ENCODE measurements at places on chromosomes 2 and 18.

GRCh38 chr18:13051159-13051558, 60.0 kb downstream of the CEP192 start:
- DNase-seq: no peak

DNA sequence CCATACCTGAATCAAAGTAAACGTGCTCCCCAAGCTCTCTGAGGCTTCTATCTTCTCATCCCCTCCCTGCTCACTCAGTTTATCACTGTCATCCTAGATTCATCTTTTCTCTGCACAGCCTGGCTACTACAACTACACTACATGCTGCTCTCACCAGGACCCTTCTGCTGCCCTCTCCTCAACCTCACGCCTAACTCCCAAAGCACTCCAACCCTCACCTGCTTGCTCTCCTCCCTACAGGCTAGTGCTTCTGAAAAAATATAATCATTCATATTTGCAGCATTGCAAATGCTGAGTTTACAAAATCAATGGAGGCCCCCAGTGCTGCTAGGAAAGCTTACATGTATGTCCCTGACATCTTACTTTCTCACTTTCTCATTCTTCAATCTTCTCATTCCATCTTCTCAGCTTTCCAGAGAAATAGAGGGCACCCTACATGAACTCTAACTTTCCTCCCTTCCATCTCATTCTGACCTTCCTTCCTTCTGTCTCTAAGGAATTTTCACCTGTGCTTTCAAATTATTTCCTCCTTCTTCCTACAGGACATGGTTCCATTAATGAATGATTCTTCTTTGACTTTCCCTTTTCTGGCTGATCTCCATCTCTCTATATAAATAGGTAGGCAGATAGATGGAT, 36.3 kb downstream of the EVA1A start:
- DNase-seq: no peak

- no peak for DNase-seq
Measured at GRCh38 chr18:63159590-63159989, 160.0 kb downstream of the BCL2 start.

DNA sequence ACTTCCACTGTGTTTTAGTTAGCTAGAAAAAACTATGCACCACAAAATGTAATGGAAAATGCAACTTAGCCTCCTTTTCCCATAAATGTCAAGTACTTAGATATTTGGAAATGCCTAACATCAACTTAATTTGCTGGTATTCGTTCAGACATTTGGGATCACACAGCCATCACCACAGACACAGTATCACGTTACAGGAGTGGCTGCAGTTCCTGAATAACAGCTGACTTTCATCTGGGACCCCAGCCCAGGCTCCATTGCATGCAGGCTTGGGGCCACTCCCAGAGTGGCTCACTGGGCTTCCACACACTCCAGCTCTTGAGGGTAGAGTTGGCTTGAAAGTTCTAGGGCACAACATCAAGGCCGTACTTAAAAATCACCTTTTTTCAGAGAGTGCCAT, 9.3 kb downstream of the TMEM182 start:
- DNase-seq: no peak

- DNase-seq: no peak
Measured at GRCh38 chr2:61834893-61835292, 19.0 kb downstream of the FAM161A start.

DNA sequence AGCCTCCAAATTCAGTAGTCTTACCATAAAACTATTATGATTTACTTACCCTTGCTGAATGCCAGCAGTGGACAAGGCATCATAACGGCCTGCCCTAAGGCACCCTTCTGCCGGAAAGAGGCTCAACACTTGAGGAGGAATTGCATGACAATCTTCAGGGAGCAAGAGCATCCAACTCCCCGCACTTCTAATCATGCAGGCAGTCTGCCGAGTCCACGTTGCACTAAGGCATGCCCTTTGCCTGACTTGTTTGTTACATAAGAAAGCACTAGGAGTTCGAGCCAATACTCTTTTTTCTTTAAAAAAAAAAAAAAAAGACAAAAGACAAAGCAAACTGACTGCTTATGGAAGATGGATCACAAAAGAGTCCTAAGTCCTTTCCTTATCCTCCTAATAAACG, 17.9 kb upstream of the SPTBN1 start:
- no peak for DNase-seq

GRCh38 chr2:15786003-15786654, 154.2 kb upstream of the MYCN start:
- no peak for DNase-seq
